Lower lobe of right lung (tissue), 2 donors: ENCODE measurements at places on chromosomes 6 and 20.
A peak's percentile ranks its signal among the peaks of the same experiment; 100 is the strongest.

- DNase-seq = no peak
Measured at GRCh38 chr20:46477225-46477624, 36.1 kb downstream of the ZNF334 start.

GRCh38 chr20:4681991-4682401 lies 39.7 kb upstream of the PRND start:
- no peak for DNase-seq

DNA sequence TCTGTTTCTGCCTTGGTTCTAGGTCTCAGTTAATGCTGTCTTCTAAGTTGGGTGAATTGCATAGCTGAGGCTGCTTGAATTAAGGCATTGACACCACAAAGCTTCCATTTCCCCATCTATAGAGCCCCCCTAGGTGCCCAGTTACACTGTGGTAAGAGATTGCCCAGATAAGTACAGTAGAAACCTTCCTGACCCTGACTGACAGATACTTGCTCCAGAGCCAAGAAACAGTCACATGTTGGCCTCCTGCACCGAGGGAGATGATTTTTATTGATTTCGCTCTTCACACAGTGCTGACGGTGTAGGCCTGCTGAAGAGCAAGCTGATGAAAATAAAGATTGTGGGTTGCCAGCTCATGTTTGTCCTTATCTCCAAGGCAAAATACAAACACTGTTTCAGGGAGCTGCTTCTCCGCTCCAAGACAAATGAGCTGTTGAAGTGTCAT lies 67.9 kb downstream of the TRMT11 start:
- DNase-seq = no peak

DNA sequence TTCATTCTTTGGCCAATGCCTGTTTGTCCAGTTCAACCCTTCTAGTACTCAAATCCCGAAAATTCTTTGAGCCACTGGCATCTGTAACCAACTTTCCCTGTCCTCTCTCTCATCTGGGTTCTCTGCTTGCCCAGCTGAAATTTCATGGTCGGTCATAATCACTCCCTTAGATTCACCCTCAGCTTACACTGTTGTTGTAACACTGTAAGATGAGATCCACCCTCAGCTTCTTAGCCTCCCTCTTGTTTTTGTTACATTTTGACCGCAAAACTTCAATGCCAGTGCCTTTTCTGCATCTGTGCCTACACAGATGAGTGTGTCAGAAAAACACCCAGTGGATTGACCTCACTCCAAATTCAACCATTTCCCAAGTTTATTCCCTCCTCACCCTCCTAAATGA lies 291.1 kb upstream of the AGPAT4 start:
- no peak for DNase-seq

DNA sequence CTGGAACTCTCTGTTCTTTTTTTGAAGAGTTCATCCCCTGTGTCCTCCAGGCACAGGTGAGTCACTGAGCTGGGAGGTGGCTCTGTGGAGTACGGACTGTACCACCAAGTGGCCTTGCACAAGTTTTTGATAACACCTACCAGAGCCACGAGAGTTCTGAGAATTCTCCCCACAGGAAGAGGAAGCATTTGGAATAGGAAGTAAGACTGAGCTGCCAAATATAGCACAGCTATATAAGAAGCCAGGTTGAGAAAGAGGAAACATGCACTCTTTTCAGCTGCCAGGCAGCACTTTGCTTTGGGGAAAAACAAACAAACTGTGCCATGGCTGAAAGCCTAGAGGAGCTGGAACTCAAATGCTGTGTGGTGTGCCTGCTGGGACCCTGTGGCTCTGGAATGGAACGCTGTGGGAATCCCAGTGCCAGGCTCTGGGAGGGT lies 70.8 kb upstream of the RIPOR2 start:
- DNase-seq = peak; percentile 87

GRCh38 chr6:18978337-18979128 lies 591.4 kb downstream of the RNF144B start:
- DNase-seq = no peak

- DNase-seq = no peak
Measured at GRCh38 chr6:169171951-169172350, 81.7 kb downstream of the THBS2 start.

GRCh38 chr20:31858760-31859083 lies 11.6 kb downstream of the DUSP15 start:
- DNase-seq = no peak

- DNase-seq = no peak
Measured at GRCh38 chr6:168559574-168560098, 118.7 kb downstream of the SMOC2 start.

GRCh38 chr6:64330694-64331307 lies 695.2 kb downstream of the PHF3 start:
- DNase-seq = peak; percentile 67

GRCh38 chr6:160261991-160262680 lies 3.5 kb upstream of the SLC22A2 start:
- DNase-seq = no peak

DNA sequence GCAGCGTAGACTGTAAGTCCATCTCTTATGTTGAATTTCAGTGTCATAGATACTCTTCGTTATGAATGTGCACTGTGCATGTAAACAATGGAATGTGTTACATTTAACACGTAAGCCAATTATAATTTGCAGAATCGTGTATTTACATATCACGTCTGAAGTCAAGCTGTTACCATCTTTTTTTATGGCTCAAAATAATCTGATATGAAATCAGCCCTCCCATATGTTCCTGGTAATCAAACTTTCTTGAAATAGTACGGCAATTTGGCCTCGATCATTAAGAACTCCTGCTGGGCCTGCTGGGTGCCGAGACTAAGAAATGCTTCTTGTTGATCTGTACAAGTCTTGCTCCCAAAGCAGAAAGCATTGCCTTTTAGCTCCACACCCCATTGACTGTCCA lies 89.6 kb upstream of the DOK5 start:
- DNase-seq = no peak

GRCh38 chr20:44894959-44895358 lies 9.5 kb downstream of the YWHAB start:
- no peak for DNase-seq

- DNase-seq = no peak
Measured at GRCh38 chr6:129681913-129682205, 28.1 kb downstream of the ARHGAP18 start.

- no peak for DNase-seq
Measured at GRCh38 chr6:56659721-56660380, 17.2 kb upstream of the DST start.

DNA sequence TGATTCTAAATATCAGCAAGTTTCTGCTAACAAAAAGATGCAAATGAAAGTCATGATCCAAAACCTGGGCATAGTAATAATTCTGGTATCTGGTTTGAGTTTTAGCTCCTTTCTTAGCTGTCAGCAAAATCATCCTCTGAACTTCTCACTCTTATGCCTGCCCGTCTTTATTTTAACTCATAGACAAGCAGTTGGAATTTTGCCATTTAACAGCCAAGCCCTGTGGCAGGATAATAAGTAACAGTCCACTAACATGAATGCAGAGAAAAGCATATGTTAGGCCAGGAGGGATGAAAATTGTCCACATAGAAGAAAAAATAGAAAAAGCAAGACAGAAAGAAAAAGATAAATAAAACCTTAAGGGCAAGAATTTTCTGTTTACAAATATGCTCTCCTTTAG lies 170.0 kb upstream of the LAMA2 start:
- no peak for DNase-seq

DNA sequence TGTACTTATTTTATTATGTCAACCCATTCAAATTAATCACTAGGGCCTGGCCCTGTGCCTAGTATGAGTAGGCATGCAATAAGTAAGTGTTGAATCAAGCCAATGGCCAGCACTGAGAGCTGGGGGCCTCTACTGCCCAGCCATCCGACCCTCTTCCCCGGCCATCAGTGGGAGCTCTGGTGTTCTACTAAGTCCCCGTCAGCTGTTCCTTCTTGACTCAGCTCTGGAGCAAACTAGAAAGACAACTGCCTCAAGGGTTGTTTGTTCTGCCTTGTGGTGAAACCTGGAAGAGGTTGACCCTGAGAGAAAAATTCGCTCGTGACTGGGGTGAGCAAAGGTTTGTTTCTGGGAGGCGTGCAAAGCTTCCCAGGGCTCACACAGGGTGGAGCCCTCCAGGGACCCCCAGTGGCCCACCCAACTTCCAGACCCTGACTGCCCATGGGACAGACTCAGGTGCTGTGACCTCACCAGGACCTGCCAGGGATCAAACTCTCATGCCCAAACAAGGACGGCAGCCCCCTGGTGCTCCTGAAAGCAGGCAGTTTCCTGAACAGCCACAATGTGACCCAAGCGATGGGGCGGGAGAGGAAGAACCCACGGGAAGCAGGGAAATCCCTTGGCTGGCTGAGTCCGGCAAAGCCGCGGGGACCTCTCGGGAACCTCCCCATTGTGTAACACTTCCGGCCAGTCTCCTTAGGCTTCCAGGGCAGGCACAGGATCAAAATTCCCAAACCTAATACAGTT lies 50.4 kb downstream of the BANF2 start:
- DNase-seq = peak; percentile 68
